ENCODE measurements at places on chromosomes 16 and 17. TPM values are rescaled to one million over a fixed set of nuclear protein-coding genes. Genes with fewer than 3 reads are reported as not detected.

GRCh38 chr16:12416136-12416787 is 387.4 kb downstream of the CPPED1 start:
- DNase-seq: no peak

The KRTAP1-5 gene
- polyA plus RNA-seq: not detected

The CIITA gene
- polyA plus RNA-seq: 4.4 TPM

The CCDC57 gene
- 73.9 TPM for polyA plus RNA-seq

DNA sequence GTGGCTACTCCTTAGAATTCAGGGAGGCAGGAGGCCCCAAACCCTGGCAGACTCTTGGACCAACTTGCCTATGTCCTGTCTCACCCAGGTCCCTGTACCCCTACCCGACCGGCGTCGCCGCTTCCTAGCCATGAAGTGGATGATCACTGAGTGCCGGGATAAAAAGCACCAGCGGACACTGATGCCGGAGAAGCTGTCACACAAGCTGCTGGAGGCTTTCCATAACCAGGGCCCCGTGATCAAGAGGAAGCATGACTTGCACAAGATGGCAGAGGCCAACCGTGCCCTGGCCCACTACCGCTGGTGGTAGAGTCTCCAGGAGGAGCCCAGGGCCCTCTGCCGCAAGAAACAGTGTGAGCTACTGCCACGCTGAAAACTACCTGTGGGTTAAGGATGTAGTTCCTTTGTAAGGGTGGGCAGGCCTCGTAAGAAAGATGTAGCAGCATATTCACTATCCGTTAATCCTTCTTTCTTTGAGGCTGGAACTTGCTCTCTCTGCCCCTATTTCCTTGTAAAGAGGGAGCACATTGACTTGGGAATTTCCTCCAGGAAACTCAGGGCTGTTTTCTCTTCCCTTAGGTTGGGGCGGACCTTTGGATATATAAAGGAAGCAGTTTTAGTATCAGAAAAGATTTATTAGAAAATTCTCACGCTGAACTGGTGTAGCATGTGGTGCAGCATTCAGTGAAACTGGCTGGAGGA is 4.1 kb downstream of the MRPS7 start:
- DNase-seq: no peak

DNA sequence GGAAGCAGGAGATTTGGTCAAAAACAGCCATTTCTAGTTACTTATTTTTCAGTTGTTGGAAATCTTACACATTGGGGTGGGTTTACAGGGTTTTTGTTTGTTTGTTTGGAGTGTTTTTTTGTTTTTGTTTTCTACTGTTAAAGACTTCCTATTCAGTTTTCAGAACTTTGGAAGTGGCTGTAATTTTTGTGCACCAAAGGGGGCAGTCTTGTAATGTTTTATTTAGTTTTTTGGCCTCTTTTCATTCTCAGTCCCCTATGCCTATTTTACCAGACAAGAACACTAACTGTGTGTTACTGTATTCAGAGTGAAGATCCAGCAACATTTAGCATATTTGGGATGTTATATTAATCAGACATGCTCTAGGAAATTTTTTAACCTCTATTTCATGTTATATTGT is 20.6 kb downstream of the TPPP3 start:
- DNase-seq: no peak

The TEX14 gene
- 1.6 TPM for polyA plus RNA-seq

The ZSCAN10 gene
- polyA plus RNA-seq: 0.10 TPM

DNA sequence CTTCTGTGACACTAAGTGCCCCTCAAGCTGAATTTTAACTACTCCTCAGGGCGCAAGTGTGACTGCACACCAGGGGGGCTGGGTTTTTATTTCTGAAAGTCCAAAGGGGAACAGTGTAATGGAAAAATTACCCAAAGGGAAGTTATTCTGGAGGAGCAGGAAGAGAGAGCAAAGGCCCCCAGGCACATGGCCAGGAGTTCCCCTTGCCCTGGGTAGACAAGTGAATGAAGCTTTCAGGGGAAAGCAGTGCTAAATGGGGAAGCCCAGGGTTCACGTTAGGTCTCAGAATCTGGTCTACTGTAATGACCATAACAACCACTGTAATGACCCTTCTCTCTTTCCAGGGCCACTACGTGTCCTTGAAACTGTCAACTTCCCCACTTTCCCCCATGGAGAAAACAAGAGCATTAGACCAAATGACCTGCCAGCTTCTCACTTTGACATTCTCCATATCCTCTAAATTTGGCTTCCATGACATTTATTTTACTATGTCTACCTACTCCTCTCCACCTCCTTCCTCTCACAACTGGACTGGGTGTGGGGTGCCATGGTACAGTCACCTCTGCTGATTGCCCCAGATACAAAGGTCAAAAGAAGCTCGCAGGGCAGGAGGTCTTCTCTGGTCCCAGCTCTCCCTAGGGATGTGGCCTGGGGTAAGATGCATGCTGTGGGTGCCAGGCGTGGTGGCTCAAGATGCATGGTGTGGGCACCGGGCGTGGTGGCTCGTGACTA is 34.1 kb upstream of the MMP2 start:
- DNase-seq: no peak

DNA sequence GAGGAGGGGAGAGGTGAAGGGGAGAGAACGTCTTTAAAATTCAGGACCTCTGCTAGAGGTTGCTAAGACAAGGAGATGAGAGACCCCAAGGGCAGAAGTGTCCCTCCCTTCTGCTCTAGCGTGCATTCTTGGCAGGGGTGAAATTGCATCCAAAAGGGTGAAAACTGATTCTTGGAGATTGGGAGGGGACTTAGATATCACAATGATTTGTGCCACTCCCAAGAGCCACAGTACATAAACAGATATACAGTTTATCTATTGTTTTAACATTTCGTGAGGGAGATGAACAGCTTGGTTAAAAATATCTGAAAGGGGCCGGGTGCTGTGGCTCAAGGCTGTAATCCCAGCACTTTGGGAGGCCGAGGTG is 12.8 kb downstream of the CAVIN1 start:
- no peak for DNase-seq

DNA sequence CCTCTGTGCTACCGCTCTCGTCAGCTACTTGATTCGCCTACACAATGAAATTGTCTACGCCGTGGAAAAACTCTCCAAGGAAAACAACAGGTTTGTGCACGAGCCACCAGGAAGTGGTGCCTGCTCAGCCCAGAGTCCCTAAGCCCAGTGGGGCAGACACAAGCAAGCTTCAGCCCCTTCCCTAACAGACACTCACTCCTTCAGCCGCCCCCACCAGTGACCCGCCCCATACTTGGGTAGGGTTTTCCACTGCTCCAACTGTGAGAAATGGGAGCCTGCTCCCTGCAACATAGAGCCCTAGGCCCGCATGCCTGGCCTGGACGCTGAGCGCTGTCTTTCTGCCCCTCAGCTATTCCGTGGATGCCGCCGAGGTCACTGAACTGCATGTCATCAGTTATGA is 28.6 kb upstream of the ENDOV start:
- DNase-seq: no peak

DNA sequence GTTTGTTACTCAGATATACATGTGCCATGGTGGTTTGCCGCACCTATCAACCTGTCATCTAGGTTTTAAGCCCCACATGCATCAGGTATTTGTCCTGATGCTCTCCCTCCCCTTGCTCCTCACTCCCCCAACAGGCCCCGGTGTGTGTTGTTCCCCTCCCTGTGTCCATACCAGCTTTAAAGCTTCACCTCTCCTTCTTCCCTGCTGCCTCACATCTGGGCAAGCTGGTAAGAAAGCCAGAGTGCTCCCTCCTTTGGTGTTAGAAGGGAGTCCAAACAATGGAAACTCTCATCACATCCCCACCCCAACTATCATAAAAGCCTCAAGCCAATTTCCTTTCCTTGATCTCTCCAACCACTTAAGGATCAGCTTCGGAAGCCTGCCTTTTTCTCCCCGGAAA is 1115.6 kb upstream of the GOT2 start:
- no peak for DNase-seq
